ENCODE measurements at places on chromosomes 5 and 9.

DNA sequence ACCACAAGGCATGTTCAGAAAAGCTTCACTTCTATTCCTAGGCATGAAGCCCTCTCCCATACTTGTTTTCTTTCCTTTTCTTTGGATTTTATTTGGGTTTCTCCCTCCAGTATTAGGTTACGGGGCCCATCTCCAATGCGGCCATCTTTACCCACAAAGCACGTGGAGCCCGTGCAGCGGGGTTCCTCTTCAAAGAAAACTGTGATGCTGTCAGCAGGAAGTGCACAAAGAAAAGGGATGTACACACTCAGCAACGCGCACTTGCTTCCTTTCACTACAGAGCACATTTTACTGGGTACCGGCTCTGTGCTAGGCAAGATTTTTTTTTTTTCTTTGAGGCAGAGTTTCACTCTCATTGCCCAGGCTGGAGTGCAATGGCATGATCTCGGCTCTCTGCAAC lies 106.6 kb downstream of the COL23A1 start:
- DNase-seq, result no peak

- no peak for DNase-seq
These were observed 298.5 kb upstream of the CDH18 start for GRCh38 chr5:20286512-20286911.

GRCh38 chr5:180367991-180368390 lies 14.9 kb upstream of the GFPT2 start:
- no peak for DNase-seq

GRCh38 chr5:2193542-2194235 lies 311.0 kb upstream of the IRX4 start:
- no peak for DNase-seq

DNA sequence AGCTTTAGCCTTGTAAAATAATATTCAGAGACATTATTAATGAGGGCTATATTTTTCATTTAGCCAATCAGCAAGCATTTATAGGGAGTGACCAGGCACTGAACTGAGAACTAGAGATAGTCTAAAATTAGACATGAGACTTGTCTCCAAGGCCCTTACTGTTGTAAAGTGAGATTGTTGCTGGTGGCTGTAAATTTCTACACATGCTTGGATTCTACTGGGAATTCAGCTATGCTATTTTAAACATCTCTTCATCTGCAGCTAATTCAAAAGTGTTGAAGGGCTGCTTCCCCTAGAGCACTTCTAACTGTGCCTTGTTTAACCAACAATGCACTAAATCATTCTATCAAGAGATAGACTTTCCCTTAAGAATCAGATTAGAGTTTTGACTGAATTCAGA lies 67.4 kb downstream of the CHSY3 start:
- DNase-seq, result no peak
